Activated CD4-positive, alpha-beta T cell treated with anti-CD3 and anti-CD28 coated beads, Interleukin-2, Interleukin-6, amounts not matched to agents 100 ng/mL and 50 ng/mL, durations not matched to agents 16 hours and 8 hours (primary cell): ENCODE measurements at places on chromosomes 6 and 20.

- DNase-seq = no peak
Measured at GRCh38 chr6:167103041-167103891, 19.6 kb upstream of the CCR6 start.

DNA sequence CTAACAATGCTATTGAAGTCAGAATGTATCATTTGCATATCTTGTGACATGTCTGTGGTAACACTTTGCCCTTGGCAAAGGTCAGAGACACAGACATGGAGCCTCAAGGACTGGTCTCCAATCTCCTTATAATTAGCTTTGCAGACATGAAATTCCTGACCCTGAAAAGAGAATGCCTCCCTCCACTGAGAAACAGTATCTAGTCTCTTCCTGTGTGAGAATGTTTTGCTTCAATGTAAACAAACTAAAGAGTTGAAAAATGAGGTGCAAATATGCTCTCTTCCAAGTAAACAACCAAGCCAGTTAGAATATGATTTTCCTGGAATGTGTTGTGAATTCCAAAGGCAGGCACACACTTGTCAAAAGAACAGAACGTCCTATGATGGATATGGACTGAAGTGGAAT is 407.1 kb upstream of the MARCKS start:
- DNase-seq = no peak

GRCh38 chr6:80767808-80768207 is 661.3 kb downstream of the BCKDHB start:
- no peak for DNase-seq

- DNase-seq = no peak
Measured at GRCh38 chr6:142845143-142845571, 99.8 kb downstream of the HIVEP2 start.

- no peak for DNase-seq
Measured at GRCh38 chr6:41061196-41061726, 8.3 kb downstream of the APOBEC2 start.

- no peak for DNase-seq
Measured at GRCh38 chr6:160261991-160262680, 3.5 kb upstream of the SLC22A2 start.

DNA sequence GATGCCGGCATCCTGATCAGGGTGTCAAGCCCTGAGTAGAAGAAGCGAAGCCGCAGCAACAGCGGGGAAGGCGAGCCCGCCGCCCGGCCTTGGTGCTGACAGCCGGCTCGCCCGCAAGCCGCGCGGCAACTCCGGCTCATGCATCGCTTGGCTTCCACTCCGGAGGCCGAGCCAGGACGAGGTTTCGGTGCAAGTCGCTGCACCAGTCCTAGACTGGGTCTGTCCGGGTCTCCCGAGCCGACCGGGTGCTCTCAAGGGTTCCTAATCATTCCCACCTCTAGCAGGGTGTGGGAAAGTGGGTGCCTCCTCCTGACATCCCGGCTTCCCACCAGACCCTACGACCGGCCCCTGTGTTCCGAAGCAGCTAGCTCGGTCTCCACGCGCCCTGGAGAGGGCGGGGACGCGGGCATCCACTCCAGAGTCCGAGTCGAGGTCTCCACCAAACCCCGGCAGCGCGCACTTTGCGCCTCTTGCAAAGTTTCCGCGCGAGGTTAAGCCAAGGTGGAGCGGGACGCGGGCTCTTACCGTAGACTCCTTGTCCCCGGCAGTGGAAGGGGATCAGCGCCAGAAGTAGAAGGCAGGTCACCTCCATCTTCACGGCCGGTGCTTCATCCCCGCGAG is 1.4 kb downstream of the MDGA1 start:
- DNase-seq = peak; percentile 35

GRCh38 chr6:14658886-14659561 is 541.5 kb downstream of the CD83 start:
- DNase-seq = no peak

DNA sequence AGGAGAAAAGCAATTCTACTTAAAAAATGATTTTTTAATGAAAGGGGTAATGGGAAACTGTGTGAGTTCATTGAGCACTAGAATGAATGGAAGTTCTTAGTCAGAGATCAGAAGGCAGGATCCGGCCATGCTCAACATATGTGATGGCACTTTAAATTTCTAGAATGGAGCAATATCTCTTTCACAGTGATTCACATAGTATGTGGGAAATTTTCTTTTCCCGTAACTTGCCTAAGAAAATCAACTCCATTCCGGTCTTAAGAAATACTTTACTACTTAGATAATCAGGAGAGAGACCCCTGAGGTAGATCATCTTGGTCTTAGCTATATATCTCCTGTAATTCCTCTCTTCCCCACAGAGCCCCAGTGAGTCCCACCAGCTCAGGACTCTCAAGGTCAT is 131.8 kb downstream of the SCML4 start:
- DNase-seq = no peak

- no peak for DNase-seq
Measured at GRCh38 chr6:26165261-26165790, 78.1 kb downstream of the HFE start.
